ENCODE measurements at places on chromosomes 2 and 18.

DNA sequence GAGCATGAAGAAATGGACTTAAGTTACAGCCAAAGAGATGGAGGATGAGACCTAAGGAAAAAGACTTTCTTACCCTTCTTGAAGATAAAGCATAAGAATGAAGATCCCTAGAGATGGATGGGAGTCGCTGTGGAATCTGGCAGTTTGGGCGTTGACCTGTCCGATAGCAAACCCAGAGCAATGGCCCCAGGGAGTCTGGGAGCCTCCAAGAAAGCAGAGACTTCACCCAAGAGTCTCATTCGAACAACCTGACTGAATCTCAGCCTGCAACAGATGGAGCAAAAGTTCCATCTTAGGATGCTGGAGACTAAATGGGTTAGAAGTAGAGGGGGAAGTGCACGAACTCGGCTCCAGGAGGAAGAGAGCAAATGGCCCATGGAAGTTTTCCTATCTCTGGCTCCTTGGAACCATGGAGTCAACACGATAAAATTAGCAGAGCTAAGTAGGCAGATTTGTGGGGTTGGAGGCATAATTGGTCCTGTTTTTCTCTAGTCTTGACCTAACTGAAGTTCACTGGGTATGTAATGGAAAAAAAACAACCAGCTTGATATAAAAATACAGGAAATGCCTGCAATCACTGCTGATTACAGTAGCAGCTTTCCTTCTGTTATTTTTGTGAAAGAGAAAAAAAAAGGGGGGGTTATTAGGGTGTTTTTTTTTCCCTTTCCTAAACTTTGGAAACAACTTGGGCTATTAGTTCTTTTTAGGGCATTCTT is 178.4 kb upstream of the EPAS1 start:
- no peak for DNase-seq

- DNase-seq, result no peak
Observed at GRCh38 chr2:3982160-3982559, 278.8 kb downstream of the DCDC2C start.

GRCh38 chr2:206396211-206396610 is 47.1 kb upstream of the ADAM23 start:
- DNase-seq, result no peak

DNA sequence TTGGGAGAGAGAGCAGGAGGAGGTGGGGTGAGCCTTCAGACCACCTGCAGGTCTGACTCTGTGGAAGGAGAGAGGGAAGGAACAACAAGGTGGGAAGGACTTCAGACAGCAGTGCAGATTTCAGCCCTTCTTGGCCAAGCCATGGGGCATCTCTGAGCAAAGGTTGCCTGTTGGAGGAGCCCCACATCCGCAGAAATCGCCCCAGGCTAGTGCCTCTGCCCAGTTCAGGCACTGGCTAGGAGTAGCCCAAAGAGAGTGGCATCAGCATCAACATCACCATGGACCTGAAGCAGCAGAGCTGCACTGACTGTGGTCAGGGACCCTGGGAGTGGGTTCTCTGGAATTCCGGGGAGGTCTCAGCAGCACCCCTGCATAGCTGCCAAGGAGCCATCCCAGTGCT is 10.2 kb downstream of the GPR55 start:
- DNase-seq, result no peak

DNA sequence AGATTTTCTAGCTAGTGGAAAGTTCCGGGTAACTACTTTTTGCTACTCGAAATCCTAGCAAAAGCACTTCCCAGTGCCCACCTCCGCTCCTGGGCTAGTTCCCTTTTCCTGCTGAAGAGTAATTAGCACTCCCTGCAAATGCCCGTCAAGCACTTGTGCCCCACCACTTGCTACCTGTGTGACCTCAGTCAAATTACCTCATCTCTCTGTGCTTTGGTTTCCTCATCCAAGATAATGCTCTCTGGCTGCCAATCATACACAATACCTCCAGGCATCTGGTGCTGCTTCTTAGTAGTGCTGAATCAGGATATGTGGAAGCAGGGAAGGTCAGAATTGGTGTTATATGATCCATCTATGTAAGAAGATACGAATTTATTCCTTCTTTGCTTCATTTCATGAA is 102.1 kb upstream of the CDCA7 start:
- DNase-seq, result no peak

DNA sequence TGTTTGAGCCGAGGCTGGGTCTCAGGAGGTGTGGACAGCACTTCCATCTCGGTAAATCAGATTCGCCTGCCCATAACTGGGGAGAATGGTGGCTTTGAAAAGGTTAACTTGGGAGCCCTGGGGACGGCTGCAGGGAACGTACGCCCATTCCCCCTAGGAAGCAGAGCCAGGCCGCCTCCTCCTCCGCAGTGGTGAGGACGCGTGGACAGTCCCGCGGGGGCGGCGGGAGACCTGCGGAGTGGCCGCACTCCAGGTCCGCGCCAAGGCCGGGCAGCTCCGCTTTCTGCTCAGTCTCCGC is 845 bp upstream of the MYCN start:
- peak; percentile 59 for DNase-seq

- no peak for DNase-seq
Observed at GRCh38 chr2:28661589-28662001, 90.0 kb upstream of the PPP1CB start.

DNA sequence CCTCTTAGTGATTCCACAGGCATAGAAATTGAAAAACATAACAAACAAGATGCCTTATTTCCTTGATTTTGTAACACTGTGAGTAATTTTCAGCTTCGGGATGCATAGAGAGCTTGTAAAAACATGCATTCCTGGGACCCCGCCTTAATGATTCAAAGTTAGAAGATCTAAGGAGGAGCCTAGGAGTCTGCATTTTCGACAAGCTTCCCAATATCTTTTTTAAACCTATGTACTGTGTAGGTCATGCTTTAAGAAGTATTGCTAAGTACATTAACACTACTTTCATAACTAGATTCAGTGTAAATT is 109.8 kb upstream of the ZNF516 start:
- no peak for DNase-seq

DNA sequence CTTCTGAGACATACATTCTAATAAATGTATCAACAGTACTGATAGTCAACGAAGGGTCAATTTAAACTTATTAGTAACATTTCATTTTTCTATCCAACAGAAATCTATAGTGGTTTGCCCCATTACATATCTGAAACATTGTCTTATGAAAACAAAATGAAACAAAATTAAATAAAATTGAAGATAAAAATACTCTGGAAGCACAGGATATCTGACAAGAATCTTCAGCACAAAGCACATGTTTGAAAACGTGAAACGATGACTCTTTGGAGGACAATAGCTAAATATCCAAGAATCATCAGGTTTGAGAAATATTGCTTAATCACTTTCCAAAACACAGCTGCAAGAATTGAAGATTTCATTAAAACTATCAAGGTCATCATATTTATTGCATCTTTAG is 70.9 kb upstream of the FAM124B start:
- no peak for DNase-seq

DNA sequence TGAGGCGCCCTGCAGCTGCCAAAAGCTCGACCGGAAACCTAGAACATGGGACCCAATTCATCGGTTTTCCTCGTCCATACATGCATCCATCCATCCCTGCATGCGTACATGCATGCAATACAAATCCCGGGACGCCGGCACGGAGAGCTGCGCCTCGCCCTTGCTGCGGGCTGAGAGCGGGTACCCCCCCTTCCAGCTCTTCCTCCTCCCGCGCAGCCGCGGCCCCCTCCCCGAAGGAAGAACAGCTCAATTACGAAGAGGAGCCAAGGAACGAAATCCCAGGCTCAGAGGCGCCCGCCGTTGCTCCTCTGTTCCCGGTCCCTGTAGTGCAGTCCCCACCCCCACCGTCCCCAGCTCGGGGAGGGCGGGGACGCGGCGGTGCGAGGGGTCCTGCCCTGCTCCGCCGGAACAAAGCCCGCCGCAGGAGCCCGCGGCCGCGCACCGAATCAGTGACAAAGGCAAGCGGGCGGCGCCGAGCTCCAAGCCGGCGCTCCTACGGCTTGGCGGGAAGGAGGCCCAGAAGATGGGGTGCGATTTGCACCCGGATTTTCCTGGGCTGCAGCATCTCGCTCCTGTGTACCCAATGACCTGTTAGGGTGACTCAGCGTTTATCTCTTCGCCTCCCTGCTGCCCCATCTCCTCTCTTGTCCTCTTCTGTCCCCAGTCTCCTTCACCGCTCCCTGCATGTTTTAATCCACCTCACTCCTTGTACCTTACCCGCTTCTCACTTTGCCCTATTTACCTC is 8.9 kb upstream of the POU3F3 start:
- no peak for DNase-seq

DNA sequence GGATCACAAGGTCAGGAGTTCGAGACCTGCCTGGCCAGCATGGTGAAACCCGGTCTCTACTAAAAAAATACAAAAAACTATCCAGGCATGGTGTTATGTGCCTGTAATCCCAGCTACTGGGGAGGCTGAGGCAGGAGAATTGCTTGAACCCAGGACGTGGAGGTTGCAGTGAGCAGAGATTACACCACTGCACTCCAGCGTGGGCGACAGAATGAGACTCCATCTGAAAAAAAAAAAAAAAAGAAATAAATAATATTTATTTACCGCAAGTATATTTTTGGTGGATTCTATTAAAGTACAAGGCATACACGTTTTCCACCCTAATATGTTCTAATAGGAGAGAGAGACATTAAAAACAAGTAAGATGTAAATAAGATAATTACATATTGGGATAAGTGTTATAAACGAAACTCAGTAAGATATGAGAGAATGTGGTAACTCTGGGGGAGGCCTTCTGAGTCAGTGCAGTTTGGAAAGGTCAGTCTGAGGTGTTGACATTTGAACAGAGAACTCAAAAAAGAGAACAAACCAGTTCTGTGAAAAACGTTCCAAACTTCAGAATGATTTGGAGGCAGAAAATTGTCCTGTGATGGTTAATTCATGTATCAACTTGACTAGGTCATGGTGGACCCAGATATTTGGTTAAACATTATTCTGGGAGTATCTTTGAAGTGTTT is 8.8 kb upstream of the POLI start:
- DNase-seq, result no peak

DNA sequence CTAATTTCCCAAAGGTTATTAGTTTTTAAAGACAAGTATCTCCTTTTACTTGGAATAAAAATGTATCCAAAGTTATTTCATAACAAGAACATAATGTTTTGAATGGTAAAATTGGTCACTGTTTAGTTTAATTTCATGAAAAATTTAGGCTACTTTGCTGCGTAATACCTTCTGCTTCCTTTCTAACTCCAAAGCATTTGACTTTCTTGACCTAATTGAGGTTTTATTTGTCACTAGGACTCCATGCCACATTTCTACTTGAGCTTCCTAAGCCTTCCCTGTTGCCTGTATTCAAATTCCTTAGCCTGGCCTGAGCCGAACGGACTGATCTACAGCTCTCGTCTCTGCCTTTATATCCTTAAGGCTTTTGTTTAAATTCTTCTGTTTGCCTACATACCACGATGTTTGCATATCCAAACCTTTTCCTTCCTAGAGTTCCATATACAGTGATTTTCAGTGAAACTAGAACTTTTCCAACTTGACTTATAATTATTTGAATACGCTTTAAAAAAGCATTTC is 25.1 kb downstream of the ARMC9 start:
- DNase-seq, result no peak

GRCh38 chr2:55010915-55011314 is 39.3 kb downstream of the RTN4 start:
- no peak for DNase-seq

Data from K562 (cell line).